ENCODE measurements at places on chromosomes 2 and 18.
A peak's percentile ranks its signal among the peaks of the same experiment; 100 is the strongest.

DNA sequence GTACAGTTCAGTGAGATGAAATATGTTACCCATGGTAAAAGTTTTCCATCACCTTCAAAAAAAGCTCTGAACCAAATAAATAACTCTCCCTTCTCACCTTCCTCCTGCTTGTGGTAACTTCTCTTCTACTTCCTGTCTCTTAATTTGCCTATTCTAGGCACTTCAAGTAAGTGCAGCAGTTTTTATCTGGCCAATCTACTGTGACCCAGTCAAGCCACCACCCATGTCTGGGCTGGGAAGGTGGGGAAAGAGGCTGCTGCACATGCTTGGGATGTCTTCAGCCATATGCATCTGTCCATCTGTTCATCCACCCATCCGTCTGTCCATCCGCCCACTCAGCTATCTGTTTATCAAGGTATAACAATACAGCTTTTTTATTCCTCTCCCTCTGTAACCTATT lies 31.6 kb downstream of the ZNF532 start:
- no peaks in the 10 kb centered on the region for H3K27me3 ChIP-seq
- peak; percentile 18 for DNase-seq
- H3K27ac ChIP-seq: peak overlapping the region; percentile 83
- peaks cover 86% of the 10 kb centered on the region for H3K4me1 ChIP-seq
- H3K36me3 ChIP-seq: peaks cover 54% of the 10 kb centered on the region

GRCh38 chr2:147133286-147133908 lies 711.4 kb upstream of the ACVR2A start:
- no peaks in the 10 kb centered on the region for H3K36me3 ChIP-seq
- H3K27ac ChIP-seq: no peak overlapping the region
- H3K4me3 ChIP-seq: no peak overlapping the region
- no peaks in the 10 kb centered on the region for H3K4me1 ChIP-seq
- DNase-seq: no peak
- H3K27me3 ChIP-seq: no peaks in the 10 kb centered on the region

DNA sequence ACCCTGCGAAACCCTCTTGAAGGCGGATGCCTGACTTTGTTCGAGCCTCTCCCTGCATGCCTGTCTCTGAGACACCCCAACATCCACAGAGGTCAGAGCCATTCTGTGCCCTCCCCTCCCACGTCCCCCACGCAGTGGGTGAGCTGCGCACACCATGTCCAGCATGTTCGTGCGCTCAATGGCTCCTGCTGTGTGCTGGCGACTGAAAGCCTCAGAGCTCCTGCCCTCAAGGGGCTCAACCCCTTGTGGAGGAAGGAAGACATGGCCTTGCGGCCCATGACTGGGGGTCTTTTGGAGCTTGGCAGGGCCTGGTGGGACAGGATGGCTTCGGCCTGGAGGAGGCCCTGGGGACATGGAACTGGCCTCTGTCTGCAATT lies 45.7 kb downstream of the ANKMY1 start:
- no peak overlapping the region for H3K4me3 ChIP-seq
- no peak for DNase-seq
- H3K4me1 ChIP-seq: peaks cover 13% of the 10 kb centered on the region

DNA sequence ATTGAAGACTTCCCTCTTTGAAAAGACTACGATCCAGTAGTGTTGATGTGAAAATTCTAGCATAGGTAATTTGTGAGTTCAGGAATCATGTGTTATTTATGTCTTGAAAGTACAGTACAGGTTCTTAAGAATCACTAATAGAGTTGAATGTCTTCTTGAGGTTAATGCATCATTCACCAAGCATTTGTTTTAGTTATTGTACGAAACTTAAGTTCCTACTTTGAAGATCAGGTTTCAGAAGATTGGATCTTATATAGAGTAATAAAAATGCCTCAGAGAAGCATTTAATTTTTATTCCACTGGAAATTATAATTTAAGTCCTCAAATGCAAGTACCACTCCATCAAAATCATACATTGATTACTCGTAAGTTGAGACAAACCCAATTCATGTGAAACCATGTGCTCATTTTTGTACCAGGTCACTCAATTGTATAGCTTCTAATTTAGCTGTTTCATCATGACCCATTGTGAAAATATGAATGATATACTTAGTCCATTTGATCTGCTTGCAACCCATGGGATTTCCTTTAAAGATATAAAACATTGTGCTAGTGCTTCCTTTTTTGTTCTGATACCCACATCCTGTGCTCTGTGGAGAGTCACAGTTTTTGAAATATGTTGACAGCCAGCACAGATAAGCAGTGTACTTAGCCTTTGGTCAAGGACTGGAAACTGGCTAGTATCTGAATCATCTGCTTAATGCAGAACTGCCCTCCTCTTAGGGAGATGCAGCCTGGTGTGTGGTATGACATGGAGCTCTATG lies 22.5 kb upstream of the RAB27B start:
- no peak overlapping the region for H3K4me3 ChIP-seq
- no peaks in the 10 kb centered on the region for H3K27me3 ChIP-seq
- no peak overlapping the region for H3K27ac ChIP-seq
- peaks cover 5% of the 10 kb centered on the region for H3K4me1 ChIP-seq
- DNase-seq: no peak
- no peaks in the 10 kb centered on the region for H3K36me3 ChIP-seq

GRCh38 chr2:162232671-162233070 lies 10.6 kb downstream of the FAP start:
- H3K4me1 ChIP-seq: no peaks in the 10 kb centered on the region
- H3K27me3 ChIP-seq: peaks cover 26% of the 10 kb centered on the region
- no peaks in the 10 kb centered on the region for H3K36me3 ChIP-seq
- H3K4me3 ChIP-seq: no peak overlapping the region
- no peak overlapping the region for H3K27ac ChIP-seq

GRCh38 chr2:79200762-79201161 lies 41.2 kb upstream of the REG3A start:
- no peak for DNase-seq
- H3K36me3 ChIP-seq: no peaks in the 10 kb centered on the region
- no peaks in the 10 kb centered on the region for H3K4me1 ChIP-seq

DNA sequence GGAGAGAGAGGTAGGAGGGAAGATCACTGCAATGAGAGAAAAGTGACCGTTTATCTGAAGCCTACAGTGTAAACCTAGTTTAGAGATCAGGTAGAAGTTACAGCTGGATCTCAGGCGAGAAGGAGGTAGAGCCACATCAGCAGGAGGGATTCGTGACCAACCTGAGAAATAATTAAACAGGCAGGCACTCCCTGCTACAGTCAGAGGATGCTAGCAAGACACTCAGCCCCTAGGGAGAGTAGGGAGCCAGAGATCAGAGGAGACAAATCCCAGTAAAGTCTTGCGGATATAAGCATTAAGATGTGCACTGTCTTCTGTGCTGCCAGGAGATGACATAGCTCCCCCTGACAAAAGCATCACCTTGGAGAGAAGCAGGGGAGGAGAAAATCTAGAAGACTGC lies 629.1 kb upstream of the SLC39A10 start:
- DNase-seq: no peak
- H3K27me3 ChIP-seq: no peaks in the 10 kb centered on the region
- H3K4me1 ChIP-seq: no peaks in the 10 kb centered on the region
- H3K36me3 ChIP-seq: no peaks in the 10 kb centered on the region
- H3K27ac ChIP-seq: no peak overlapping the region

- H3K27ac ChIP-seq: no peak overlapping the region
- no peak overlapping the region for H3K4me3 ChIP-seq
- H3K27me3 ChIP-seq: no peaks in the 10 kb centered on the region
- DNase-seq: no peak
- no peaks in the 10 kb centered on the region for H3K36me3 ChIP-seq
These were observed 303.7 kb downstream of the PTPRM start for GRCh38 chr18:7870855-7871254.

GRCh38 chr2:60408207-60408606 lies 145.2 kb downstream of the BCL11A start:
- H3K27ac ChIP-seq: no peak overlapping the region
- H3K36me3 ChIP-seq: no peaks in the 10 kb centered on the region
- H3K4me3 ChIP-seq: no peak overlapping the region
- H3K27me3 ChIP-seq: no peaks in the 10 kb centered on the region
- H3K4me1 ChIP-seq: peaks cover 65% of the 10 kb centered on the region

DNA sequence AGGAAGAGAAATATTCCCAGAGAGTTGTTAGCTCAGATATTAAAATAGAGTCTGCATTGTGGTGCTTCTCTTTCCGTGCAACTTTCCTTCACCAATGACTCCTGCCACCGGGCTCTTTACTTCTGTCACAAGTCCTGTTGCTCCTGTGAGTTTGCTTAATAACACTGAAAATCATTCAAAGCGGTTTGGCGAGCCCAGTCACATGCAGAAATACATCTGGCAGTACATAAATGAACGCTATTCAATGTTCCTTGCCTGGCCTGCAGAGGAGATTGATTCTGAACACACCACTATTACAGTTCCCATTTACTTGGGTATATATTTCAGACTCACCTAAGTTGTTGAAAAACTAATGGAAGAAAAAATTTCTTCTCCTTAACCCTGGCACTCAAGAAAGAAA lies 276.6 kb downstream of the ZNF521 start:
- no peak overlapping the region for H3K4me3 ChIP-seq
- no peaks in the 10 kb centered on the region for H3K27me3 ChIP-seq
- H3K36me3 ChIP-seq: no peaks in the 10 kb centered on the region
- no peak overlapping the region for H3K27ac ChIP-seq
- DNase-seq: no peak

- no peak overlapping the region for H3K4me3 ChIP-seq
- peaks cover 22% of the 10 kb centered on the region for H3K4me1 ChIP-seq
- H3K36me3 ChIP-seq: no peaks in the 10 kb centered on the region
- DNase-seq: no peak
- H3K27ac ChIP-seq: no peak overlapping the region
These were observed 113.7 kb upstream of the SPRED2 start for GRCh38 chr2:65545837-65546805.

DNA sequence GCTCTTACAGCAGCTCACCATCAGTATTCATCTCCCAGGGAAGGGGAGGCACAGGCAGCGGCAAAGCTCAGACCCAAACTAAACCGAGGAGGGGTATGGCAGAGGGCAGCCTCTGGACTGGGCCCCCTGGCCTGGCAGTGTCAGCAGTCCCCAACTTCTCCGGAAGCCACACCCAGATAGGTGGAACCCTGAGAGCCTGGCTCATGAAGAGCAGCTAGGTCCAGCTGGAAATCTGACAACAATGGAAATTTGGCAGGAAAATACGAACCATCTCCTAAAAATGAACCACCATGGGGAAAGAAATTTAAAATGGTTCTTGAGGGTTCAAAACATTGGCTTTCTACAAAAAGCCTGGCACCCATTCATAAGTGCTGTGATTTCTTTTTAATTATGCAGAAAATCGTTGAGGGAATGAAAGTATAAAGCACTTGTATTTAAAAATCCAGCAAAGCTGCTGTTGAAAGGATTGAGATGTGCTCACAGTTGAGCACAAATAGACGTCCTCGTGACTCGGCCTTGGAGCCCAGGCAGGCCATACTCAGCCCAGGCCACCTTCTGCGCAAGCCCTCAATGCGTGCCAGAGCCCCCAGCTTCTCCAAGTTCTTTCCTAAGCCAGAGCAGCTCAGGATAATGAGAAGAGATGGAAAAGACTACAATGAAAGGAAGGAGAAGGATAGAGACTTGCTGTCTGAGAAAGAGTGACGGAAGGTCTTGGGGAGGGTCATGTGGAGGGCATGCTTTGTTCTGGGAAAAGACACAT lies 93.0 kb downstream of the COL6A3 start:
- no peak overlapping the region for H3K4me3 ChIP-seq
- no peaks in the 10 kb centered on the region for H3K4me1 ChIP-seq
- no peaks in the 10 kb centered on the region for H3K36me3 ChIP-seq
- H3K27ac ChIP-seq: no peak overlapping the region
- peaks cover 9% of the 10 kb centered on the region for H3K27me3 ChIP-seq

DNA sequence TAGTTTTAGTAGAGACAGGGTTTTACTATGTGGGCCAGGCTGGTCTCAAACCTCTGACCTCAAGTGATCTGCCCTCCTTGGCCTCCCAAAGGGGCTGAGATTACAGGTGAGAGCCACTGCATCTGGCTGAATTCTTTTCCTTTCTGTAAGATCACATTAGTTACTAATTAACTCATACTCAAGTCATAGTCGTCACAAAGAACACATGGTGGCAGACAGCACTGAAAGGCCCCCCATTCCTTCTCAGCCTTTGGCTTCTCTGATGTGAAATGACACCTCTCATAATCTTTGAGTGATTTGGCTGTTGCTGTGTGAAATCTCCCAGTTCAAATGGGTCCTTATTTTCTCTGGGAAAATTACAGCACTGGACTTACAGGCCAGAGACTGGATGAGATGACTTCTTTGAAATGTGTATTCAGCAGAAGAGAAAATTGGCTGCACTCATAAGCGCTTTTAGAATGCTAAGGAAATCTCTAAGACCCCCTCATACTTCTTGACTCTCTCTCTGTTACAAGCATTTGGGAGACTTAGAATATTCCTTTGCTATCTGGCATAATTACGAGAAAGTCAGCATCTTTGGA lies 764.8 kb downstream of the RNF144A start:
- no peaks in the 10 kb centered on the region for H3K36me3 ChIP-seq
- no peaks in the 10 kb centered on the region for H3K27me3 ChIP-seq
- H3K27ac ChIP-seq: no peak overlapping the region
- no peaks in the 10 kb centered on the region for H3K4me1 ChIP-seq
- no peak overlapping the region for H3K4me3 ChIP-seq

DNA sequence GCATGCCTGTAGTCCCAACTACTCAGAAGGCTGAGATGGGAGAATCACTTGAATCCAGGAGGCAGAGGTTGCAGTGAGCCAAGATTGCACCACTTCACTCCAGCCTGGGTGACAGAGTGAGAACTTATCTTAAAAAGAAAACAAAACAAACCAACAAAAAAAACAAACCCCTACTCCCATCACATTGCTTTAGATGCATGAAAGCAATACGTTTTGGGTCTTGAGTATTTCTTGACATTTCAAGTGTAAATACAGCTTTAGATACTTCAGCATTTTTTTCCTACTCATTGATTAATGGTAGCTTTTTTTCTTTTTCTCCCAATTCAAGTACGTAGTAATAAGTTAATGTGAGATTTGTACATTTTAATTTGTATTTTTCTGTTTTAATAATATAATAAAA lies 20.3 kb downstream of the RASGRP3 start:
- H3K4me1 ChIP-seq: peaks cover 85% of the 10 kb centered on the region
- peak overlapping the region; percentile 92 for H3K27ac ChIP-seq
- no peaks in the 10 kb centered on the region for H3K27me3 ChIP-seq
- H3K36me3 ChIP-seq: peaks cover 36% of the 10 kb centered on the region

DNA sequence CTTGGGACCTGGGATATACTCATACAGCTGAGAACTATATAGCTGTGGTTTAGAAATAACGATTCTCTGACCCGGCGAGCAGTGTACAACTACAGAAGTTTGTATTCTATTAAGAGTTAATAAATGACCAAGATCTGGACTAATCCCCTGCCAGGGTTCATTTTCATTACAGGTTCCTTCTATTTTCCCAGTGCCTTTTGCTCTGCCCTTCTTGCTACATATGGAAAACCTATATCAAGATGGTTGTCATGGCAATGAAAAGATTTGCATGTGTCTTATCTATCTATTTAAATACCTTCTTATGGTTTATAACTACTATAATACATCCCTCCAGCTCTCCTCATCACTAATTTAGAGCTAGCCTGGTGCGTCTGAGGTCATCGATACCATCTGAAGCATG lies 965.2 kb downstream of the BCL11A start:
- no peaks in the 10 kb centered on the region for H3K36me3 ChIP-seq
- DNase-seq: no peak
- H3K4me3 ChIP-seq: no peak overlapping the region
- no peak overlapping the region for H3K27ac ChIP-seq
- H3K27me3 ChIP-seq: no peaks in the 10 kb centered on the region

GRCh38 chr2:226427538-226428307 lies 371.9 kb downstream of the IRS1 start:
- DNase-seq: no peak
- H3K4me1 ChIP-seq: peaks cover 9% of the 10 kb centered on the region
- H3K4me3 ChIP-seq: no peak overlapping the region
- H3K27me3 ChIP-seq: peaks cover 12% of the 10 kb centered on the region
- H3K27ac ChIP-seq: no peak overlapping the region

GRCh38 chr18:65592435-65592834 lies 158.4 kb upstream of the CDH7 start:
- DNase-seq: no peak
- no peaks in the 10 kb centered on the region for H3K36me3 ChIP-seq
- no peaks in the 10 kb centered on the region for H3K27me3 ChIP-seq

All from stimulated activated naive B cell treated with anti-CD40 and anti-IgM and Interleukin-4, amounts not matched to agents 10 μg/mL and 1 μg/mL and 100 μg/mL, for 72 hours (primary cell).